ENCODE measurements at places on chromosomes 5 and 9.

DNA sequence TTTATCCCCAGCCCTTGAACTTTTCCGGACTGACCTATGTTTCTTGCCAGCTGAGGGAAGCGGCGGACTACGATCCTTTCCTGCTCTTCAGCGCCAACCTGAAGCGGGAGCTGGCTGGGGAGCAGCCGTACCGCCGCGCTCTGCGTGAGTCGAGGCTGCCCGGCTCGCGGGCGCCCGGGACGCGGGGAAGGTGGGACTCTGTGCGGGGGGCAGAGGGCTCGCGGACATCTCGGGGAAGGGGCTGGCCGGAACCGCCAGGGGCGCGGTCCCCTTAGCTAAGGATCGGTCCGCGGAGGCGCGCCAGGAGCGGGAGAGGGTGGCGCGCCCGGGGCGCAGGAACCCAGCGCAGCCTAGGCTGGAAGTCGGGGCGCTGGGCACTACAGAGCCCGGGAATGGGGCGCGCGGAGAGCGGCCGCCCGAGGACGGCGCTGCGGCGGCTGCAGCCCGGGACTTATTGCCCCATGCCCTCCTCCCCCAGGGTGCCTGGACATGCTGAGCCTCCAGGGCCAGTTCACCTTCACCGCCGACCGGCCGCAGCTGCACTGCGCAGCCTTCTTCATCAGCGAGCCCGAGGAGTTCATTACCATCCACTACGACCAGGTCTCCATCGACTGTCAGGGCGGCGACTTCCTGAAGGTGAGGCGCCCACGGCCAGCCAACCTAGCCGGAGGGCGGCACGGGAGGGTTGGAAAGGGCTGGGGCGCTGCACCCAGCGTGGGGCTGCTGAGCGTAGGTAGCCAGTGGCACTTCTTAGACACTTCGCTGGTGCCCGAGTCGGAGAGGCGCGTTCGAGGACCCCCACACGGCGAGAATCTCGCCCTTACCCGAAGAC is 922 bp downstream of the CRHBP start:
- DNase-seq, result no peak

- DNase-seq, result no peak
These were observed 34.1 kb upstream of the NANS start for GRCh38 chr9:98022447-98022846.

DNA sequence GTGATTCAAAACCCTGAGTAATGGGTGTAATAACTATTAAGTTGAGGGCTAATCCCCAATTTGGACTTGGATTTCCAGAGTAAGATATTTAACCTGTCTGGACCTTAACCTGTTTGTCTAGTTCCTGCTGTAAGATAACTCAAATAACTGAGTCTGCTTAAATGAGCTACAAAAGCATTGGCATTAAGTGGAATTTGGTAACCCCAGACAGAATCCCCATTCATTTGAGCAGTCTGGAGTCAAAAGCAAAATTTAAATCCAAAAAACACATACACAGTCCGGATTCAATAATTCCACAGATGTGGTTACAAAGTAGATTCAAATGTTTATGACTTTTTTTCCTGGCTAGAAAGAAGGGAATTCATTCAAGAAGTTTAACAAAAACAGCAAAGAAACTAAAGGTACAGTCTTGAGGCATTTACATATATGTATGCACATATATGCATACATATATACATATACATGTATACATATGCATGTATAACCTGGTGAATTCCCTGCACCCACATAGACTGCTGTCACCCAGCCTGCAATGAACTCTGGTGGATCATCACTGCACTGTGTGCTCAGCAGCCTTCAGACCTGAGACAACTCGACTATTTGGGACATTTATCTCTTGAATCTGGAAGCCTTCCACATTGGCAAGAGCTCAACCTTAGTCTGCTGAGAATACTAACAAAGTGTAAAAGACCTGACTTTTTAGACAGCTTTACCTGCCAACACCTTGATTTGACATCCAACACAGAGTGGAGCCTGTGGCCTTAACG is 205.4 kb downstream of the LURAP1L start:
- DNase-seq, result no peak

- no peak for DNase-seq
These were observed 22.4 kb upstream of the CAVIN4 start for GRCh38 chr9:100555471-100555870.

- DNase-seq, result no peak
These were observed 126.6 kb upstream of the HMHB1 start for GRCh38 chr5:143685246-143685815.

GRCh38 chr9:14517154-14517906 is 175.9 kb downstream of the ZDHHC21 start:
- DNase-seq, result no peak

- no peak for DNase-seq
These were observed 55.7 kb downstream of the NR3C1 start for GRCh38 chr5:143347698-143348344.

- DNase-seq, result no peak
These were observed 500.0 kb downstream of the PTPRD start for GRCh38 chr9:10112798-10113197.

- DNase-seq, result peak; percentile 80
These were observed 5.4 kb upstream of the TIFAB start for GRCh38 chr5:135457424-135458071.

DNA sequence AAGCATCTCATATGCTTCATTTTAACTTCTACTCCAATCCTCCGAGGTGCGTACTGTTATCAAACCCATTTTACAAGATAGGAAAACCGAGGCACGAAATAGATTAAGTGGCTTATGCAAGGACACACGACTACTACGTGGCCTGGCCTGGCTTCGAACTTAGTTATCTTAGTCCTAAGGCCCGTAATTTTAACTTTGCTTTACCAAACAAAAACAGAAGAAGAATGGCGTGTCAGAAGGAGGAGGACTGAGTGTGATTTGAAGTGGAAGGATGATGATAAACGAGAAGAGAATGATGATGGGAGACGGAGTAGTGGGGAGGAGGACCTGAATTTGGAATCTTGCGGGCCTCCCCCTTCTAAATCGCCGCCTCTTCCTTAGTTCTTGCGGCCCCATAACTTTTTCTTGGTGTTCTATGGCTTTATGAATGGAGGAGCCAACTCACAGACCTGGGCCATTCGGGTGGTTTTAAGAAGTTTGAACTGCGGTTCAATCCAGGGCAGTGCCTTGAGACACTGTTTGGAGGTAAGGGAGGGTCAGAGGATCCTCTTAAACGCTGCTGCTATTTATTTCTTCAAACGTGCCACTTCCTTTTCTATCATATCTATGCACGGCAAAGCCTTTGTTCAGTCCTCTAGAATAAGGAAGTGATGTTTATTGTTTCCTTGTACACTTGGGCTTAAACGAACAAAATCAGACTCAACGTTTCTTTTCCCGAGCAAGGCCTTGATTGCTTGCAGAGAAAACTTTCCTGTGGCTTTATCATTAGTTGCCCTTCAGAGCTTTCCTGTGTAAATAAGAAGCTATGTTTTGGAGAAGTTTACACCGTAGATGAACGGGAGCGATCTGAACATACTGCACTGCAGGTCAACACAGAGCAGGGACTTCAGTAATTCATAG is 795 bp downstream of the CNOT8 start:
- no peak for DNase-seq

DNA sequence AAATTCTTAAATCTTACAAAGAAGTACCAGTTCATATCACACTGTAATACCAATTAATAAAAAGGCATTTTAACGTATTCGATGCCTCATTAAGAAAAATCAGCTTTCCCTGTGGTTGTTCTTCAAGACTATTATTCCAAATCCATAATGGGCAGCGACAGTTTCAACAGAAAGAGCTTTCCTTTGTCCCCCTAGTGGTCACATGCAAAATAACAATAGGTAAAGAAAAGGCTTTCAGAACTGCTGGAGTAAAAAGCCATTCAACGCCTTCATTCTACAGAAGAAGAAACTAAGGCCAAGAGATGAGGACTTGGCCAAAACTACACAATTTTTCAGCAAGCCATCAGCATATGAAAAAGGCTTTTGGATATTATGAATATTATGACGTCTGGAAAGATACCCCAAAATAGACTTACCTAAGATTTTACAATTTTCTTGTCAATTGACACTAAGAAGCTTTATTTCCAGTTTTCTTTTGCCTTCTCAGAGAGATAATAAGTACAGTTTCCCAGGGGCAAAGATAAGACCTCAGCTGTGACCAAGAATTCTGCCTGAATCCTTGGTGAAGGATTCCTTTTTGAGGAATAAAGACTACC is 6.7 kb upstream of the CDH6 start:
- no peak for DNase-seq

GRCh38 chr5:469752-470483 is 26.9 kb downstream of the EXOC3 start:
- DNase-seq, result no peak

- no peak for DNase-seq
These were observed 43.6 kb downstream of the SEMA5A start for GRCh38 chr5:9502050-9502834.

DNA sequence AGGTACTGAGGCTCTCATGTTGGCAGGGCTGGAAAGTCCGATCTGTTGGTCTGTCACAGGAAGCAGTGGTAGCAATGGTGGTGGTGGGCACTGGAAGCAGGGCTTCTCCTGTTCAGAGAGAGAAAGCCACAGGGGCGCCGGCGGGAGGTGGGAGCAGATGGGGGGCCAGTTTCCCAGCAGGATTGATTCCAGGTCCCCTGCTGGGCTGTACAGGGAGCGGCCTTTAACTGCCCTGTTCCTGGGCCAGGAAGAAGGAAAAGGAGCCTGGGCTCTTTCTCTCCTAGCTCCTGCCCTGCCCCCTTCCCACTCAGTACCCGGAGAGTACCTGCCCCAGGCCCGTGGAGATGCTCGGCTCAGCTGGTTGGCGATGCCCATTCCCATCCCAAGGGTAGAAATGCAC is 2.6 kb upstream of the DAB2IP start:
- DNase-seq, result no peak

GRCh38 chr5:165781738-165782137 is 2276.3 kb downstream of the MAT2B start:
- DNase-seq, result no peak

- DNase-seq, result no peak
These were observed 8.2 kb downstream of the PRRX2 start for GRCh38 chr9:129673602-129674001.

DNA sequence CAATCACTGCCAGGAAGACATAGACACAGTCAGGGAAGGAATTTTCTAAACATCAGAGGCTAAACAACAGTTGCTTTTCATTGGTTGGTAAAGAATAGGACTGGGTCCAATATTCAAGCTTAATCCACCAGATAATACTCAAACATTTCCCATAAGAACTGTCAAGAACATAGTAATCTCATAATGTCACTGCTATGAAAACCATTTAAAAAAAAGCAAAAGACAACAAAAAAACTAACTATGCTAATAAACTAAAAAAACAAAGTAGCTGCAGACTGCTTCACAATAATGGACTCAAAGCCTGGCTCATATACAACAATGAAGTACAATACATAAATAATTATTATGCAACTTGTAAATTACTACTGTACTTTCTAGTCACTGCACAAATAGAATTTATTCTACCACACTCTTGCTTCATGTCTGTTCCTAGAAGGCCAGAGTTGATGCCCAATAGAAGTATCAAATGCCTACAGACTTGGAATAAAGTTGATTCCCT is 148.7 kb downstream of the MLLT3 start:
- no peak for DNase-seq

GRCh38 chr5:170152767-170153166 is 47.1 kb downstream of the FOXI1 start:
- no peak for DNase-seq

- no peak for DNase-seq
These were observed 113.3 kb downstream of the MTREX start for GRCh38 chr5:55421074-55421529.

DNA sequence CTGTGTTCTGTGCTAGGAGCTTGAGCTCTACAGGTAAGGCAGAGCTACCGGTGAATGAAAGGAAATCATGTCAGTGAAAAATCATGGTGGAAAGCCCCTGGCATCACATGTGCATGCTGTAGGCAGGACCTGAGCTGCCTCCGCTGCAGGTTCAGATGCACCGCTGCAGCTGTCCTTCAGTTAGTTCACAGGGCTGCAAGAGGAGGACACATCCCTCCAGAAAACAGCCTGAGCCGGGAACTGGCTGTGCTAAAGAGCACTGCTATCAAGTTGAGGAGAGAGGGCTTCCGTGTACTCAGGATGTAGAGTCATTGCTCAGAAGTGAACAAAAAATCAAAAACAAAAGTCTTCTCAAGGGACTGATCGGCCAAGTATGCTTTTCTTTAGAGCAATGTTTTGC is 138.6 kb downstream of the ERCC6L2 start:
- DNase-seq, result no peak

DNA sequence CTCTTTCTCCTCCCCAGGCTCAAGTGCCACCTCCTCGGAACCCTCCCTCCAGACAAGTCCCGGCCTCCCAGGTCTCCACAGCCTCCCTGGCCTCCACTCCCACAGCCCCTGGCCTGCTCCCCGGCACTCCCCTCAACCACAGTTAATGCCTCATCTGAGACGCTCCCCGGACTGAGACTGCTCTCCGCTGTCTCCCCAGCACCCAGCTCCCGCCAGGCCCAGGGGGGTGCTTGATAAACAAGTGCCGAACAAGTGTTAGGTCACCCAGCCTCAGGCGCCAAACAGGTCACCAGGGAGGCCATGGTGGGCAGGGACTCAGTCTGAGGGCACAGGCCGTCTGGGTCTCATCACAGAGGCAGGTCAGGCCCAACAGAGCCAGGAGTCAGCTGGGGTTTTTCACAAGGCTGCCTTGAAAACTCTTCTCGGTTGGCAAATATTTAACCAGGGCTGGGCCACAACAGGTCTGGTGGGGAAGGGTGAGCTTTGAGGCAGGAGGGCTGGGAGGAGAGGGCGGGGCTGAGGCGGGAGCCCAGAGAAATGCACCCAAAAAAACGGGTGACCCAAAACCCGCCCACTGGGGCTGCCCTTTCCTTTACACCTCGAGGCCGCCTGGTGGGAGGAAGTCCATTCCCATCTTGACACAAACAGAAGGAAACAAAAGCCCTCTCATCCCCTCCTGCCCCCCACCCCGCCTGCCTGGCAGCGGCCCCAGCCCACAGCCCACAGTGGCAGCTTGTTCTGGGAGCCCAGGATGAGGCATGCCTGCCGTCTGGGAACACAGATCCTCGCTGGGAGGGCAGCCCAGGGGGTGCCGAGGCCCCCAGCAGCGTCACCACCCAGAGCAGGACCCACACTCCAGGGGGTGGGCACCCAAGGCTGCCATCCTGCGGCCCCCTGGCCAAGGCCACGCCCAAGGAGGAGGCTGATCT is 66.6 kb upstream of the STXBP1 start:
- DNase-seq, result no peak

GRCh38 chr5:77972469-77973252 is 196.5 kb upstream of the TBCA start:
- peak; percentile 50 for DNase-seq

GRCh38 chr9:88326936-88327335 is 61.3 kb upstream of the SPIN1 start:
- DNase-seq, result no peak

GRCh38 chr5:179318221-179318955 is 26.9 kb downstream of the ADAMTS2 start:
- DNase-seq, result no peak

DNA sequence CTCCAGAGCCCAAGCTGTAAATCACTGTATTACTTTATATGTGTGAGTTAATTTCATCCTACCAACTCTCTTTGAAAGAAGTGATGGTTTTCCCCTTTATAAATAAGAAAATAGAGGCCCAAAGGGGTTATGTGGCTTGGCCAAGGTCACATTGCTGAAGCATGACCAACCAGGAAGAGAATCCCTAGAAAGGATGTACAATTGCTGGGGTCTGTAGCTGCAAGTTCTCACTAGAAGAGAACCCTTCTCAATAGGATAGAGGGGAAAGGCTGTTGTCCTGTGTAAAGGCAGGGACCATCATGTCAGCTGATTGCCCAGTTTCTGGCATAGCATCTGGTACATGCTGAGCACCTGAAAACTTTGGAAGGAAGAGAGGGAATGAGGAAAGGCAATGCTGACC is 39.0 kb upstream of the FAT2 start:
- no peak for DNase-seq

- DNase-seq, result no peak
These were observed 71.1 kb downstream of the ZNF474 start for GRCh38 chr5:122200450-122200849.
